Activated CD4-positive, alpha-beta T cell treated with anti-CD3 and anti-CD28 coated beads for 36 hours (primary cell): ENCODE measurements at places on chromosomes 3 and 15.

GRCh38 chr3:101828691-101829436 is 20.4 kb upstream of the NFKBIZ start:
- DNase-seq: peak; percentile 79

DNA sequence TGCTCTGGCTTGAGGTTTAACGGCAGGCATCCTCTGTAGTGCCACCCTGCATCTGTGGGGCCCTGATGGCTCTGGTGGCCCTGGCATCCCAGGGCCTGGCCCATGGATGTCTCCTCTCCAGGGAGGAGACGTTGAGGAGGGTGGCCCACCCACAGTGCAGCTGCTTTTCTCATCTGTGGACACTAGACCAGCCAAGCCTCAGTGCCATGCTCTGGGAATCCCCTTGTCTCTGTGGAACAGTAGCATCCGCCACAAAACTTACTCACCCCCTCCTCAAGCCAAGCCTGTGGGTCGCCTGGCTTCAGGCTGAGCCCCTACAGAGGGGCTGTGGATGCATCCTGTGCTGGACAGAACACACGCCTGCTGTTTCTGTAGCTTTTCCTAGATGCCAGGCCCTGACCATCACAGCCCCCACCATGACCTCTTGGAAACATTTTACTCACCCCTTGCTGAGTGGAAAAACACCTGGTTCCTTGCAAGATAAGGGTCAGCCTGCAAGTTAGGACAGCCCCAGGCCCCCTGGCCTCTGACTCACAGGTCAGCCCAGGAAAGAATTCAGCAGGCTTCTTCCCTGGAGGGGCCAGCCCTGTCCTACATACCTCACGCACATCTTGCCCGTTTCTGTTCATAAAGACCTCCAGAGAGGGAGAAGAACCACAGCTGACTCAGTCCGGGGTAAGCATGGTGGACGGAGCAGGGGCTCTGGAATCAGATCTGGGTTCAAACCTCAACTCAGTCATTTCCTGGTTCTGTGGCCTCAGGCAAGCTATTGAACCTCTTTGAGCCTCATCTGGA is 19.0 kb downstream of the PAK6 start:
- DNase-seq: no peak

DNA sequence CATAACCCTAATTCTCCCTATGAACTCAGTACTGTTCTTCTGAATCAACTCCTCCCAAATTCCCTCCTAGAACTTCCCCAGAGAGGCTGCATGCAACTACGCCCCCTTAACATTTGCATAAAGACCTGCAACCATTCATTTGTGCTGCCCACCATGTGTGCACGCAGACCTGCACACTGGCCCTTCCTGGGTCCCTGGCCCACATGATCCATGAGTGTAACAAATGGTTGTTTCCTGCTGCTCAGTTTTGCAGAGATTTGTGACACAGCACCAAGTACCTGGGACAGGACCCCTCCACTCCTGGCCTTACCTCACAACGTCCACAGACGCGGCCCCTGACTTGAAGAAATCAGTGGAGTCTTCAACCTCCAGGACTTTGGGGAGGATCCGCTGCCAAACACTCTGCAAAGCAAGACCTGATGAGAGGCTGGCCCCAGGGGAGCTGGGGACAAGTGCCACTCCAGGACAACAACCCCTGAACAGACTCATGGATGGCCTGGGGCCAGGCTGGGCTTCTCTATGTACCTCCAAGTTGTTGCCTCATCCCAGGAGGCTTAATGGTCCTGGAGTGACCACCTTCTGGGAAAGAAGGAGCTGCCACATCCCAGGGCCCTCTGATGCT is 33.8 kb downstream of the ALDH1L1 start:
- DNase-seq: no peak

DNA sequence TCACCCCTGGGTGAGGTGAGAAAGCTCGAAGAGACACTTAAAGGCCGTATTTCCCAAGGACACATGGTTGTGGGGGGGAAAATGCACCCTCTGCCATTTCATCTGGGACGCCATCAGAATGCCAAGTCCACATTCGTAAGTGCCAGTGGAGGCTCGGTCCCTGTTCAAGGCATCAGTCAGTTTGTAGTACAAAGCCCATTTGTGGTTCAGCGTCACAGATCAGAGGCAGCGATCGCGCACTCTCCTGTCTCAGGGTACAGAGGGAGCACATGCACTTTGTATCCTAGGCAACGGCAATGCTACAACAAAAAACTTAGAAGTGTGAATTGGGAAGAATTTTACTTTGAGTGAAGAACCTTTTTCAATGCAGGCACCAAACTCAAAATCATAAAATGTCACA is 27.2 kb downstream of the SEMA6D start:
- DNase-seq: no peak

DNA sequence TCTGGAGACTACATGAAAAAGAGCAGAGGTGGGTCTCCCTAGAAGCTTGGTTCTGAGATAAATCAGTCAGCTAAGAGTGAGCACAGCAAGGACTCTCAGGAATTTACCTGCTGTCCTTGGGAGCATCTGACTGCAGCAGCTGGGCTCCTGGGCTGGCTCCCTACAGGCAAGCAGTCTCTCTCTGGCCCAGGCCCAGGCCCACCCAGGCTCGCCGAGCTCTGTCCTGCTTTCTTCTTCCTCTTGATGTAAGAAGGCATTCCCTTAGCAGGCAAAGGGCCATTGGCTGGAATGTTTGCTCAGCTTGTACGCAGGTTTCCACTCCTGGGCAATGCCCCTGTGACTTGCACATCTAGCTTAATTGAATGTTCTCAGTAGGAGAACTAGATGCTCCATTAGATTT is 4.3 kb upstream of the RBP2 start:
- no peak for DNase-seq

- DNase-seq: no peak
Observed at GRCh38 chr3:148008591-148008990, 599.4 kb downstream of the ZIC1 start.

DNA sequence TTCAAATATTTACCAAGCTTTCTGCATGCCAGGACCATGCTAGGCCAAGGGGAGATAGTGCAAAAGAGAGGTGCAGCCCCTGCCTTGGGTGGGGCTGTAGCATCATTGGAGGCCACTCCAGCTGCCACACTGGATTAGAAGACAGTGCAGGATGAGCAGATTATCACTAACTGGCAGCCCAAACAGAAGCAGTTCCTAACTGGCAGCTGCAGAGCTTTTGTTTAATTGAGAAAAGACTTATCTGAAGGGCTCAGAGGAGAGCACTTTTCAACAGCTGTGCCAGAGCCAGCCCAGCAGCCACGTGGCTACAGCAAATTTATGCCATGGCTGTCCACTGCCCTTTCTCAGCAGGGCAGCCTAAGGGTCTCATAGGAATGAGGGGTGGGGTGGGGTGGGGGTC is 13.5 kb upstream of the ACSBG1 start:
- no peak for DNase-seq

- DNase-seq: no peak
Observed at GRCh38 chr3:1828519-1828918, 270.1 kb upstream of the CNTN4 start.

GRCh38 chr3:109154979-109155378 is 18.5 kb downstream of the C3orf85 start:
- no peak for DNase-seq

- no peak for DNase-seq
Observed at GRCh38 chr3:188241883-188242282, 87.9 kb downstream of the LPP start.

GRCh38 chr3:111943533-111943932 is 35.3 kb upstream of the ABHD10 start:
- no peak for DNase-seq

DNA sequence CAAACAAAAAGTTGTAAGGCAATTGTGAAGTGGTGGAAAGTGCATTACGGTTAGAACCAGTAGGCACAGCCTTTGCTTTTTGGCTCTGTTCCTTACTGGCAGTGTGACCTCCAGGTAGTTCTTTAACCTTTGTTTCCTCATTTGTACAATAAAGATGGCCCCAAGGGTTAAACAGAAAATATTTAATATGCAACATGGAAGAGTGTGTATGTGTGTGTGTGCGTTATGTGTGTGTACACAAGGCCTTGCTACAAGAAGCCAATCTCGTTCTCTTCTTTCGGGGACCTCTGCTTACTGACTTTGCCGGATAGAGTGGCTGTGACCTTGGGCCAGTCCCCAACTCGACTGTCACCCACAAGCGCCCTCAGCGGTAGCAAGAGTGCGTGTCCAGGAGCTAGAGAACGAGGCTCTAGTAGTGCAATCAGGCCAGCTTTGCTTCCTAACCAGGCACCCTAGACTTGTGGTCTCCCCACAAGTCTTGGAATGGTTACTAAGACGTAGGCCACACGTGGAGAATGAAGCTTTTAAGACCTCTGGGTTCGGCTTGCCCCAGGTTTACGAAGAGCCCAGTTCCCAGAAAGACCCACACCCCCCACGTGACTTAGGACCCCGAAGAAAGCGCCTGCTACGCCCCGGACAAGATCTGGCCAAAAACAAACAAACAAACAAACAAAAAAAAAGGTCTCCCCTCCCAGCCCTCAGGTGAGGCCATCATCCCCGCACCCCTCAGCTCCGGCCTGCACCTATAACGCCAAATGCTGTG is 593 bp downstream of the CIAO2A start:
- DNase-seq: peak; percentile 70

GRCh38 chr3:148146947-148147826 is 550.5 kb upstream of the AGTR1 start:
- DNase-seq: no peak

- DNase-seq: no peak
Observed at GRCh38 chr3:142218703-142219102, 6.7 kb downstream of the GK5 start.

DNA sequence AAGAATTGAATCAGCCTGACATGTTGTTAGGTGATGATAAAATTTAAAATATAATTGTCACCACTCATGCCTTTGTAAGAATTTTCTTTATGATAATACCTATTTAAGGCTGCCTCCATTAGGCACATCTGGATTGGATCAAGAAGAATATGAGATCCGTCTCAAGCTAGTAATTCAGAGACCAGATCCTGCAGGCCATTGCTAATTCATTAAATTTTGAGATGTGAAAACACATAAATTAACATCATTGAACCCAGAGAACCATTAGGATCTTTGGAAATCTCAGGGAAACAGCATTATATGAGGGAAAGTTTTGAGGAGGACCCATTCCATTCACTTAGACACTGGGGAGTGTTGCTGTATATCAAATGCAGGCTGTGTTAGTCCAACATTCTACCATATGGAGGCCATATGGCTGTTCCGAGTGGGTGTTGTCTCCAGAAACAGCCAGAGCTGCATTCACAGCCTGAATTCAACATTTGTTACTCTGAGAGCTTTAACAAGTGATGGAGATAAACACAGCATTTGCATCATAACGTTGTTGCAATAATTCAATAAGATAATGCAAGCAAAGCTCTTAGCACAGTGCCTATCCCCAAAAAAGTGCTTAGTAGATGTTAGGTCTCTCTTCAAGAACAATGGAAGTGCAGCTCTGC is 67.4 kb downstream of the DTWD1 start:
- DNase-seq: no peak

DNA sequence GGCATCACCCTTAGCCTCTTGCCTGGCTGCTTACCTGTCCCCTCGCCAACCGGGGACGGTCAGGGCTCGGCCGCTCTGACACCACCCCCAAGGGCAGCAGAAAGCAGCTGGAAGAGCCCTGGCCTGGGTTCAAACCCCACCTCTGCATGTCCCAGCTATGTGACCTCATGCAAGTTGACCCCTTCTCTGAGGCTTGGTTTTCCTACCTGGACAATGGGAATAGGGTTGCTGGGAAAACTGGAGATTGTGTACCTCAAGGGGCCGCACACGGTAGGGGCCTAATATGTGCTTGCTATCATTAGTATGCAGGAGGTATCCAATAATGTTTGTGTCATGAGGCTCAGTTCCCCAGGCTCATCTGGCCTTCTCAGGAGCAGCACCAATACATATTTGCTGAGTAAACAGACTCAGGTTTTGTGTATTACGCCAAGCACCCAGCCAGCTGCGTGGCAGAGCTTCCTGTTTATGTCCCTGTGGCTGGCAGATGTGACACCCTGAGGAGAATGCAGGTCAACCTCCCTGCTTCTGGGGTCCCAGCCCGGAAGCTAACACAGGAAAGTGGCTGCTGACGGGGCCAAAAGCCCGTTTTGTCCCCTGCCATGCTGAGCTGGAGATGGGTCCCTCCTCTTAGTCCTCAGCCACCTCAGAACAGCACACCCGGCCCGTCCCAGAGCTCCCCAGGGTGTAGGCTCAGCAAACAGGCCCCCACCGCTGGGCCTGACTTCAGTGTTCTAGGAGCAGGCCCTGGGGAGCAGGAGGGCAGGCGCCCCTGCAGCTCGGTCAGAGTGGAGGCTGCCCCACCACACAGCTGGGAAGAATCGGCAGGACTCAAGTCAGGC is 29.7 kb downstream of the PLXND1 start:
- DNase-seq: peak; percentile 56

DNA sequence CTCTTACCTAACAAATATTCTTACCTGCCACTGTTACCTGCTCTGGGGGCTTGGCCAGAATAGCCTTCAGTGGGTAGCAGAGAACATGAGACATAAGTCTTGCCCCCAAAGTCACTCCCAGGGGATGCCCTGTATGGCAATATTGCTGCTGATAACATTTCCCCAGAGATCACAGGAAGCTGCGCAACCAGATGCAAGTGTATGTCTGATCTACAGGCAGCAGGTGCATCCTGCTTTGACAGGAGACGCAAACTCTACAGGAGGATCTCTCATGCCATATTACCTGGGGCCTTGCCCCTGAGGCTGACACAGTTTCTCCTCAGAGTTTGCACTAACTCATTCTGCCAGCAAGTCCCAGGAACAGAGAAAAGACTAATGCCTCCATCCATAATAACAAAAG is 174.4 kb upstream of the LPP start:
- no peak for DNase-seq

GRCh38 chr15:38826880-38827279 is 262.3 kb upstream of the RASGRP1 start:
- no peak for DNase-seq

- no peak for DNase-seq
Observed at GRCh38 chr15:77633913-77634265, 1.2 kb upstream of the LINGO1 start.

GRCh38 chr3:122230174-122230573 is 46.7 kb downstream of the CASR start:
- DNase-seq: no peak

GRCh38 chr3:13427662-13428603 is 7.8 kb upstream of the NUP210 start:
- DNase-seq: peak; percentile 40

DNA sequence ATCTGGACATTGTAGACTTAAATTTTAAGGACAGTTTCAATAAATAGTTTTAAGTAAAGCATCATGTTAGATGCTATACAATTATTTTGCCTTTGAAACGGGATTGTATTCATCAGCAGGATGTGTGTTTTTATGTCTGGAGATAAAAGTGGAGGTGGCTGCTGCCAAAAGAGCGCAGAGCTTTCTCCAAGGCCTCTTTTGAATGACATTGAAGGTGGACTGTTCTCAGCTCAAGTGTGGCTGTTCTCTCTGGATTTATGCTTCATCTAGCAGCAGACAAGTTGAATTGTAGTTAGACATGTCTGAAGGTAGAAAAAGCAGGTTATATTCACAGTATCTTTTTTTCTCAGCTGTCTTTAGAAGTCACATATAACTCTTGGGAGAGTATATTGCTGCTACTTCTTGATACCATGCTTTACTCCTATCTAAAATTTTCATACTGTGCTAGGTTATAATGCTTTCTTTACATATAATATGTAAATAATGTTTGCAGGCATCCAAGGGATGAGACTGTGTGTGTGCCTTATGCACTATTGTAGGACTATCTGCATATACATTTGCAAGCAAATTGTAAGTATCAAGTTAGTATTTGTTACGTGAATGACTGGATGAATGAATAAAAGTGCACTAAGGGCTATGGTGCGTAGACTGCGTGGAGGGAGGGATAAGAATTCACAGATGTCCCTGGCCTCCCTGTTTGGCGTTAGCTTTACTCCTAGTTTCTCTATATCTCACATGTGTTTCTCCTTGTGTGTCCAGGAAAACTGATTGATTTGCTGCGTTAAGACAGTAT is 340.1 kb downstream of the NAALADL2 start:
- DNase-seq: no peak
